ENCODE measurements at places on chromosomes 2 and 18.

GRCh38 chr2:36797324-36798070 is 101.0 kb downstream of the VIT start:
- no peak for DNase-seq

DNA sequence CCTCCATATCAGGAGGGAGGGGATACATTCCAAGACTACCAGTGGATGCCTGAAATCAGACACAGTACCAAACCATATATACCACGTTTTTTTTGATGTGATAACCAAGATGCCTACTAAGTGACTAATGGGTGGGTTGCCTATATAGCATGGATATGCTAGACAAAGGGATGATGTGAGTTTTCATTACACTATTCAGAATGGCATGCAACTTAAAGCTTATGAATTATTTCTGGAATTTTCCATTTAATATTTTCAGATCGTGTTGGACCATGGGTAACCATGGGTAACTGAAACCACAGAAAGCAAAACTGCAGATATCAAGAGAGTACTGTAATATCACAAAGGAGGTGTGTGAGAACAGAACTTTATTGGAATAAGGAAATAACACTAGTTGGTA is 39.6 kb upstream of the CRACDL start:
- no peak for DNase-seq

GRCh38 chr2:42796427-42797248 is 4.3 kb upstream of the HAAO start:
- no peak for DNase-seq

DNA sequence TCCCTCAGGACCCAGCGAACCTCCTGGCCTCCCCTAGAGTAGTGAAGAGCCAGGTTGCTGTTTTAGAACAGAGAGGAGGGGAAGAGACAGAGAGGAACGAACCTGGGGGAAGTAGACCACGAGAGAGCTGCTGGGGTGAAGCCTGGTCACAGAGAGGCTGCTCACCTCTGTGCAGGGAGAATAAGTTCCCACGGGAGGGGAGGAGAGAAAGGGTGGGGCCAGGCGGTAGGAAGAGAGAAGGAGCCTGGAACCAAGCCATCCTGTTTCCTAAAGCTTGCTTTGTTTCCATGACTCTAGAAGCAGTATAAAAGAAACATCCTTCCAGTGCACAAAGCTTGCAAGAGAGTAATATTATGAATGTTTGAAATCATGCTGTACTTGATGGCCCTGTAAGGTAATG is 147.9 kb downstream of the MYT1L start:
- DNase-seq = no peak

DNA sequence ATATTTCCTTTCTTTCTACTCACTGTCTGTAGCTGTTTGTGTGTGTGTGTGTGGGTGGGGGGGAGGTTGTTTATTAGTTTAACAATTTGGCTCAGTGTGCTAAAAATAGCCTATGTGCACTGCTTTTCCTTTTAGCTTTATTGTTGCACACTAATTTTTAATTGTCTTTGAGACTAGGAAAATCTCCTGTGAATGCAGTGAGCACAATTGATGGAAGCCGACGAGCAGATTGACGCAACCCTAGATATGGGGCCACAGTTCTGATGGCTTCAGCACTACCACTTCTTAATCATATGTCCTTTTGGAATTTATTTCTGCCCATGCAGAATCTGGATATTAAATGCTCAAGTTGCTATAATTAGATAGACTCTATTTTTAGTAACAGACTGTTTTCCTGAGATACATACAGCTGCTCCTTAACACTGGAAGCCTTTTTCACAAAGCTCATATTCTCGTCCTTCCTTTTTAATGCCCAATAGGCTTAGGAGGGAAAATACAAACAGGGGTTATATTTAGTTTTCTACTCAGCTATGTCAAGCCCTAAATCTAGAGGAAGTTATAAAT is 109.1 kb downstream of the IRS1 start:
- DNase-seq = no peak

DNA sequence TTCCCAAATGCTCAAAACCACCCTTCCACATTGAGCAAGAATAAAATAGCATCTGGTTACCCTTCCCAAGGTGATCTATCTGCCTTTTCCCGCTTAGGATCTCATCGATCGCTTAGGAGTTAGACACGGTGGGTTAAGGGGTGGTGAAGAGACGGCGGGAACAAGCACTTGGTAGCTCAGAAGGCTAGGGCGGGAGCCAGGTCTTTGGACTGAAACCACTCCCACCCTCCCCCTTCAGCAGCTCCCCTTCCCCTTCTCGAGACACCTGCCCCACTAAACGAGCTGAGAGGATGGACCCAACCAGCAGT is 513 bp downstream of the THOC1 start:
- DNase-seq = no peak

GRCh38 chr2:46258937-46259776 is 38.0 kb upstream of the EPAS1 start:
- DNase-seq = no peak

- no peak for DNase-seq
Observed at GRCh38 chr2:151775057-151775740, 40.9 kb upstream of the NEB start.

GRCh38 chr18:52701219-52701935 is 361.4 kb downstream of the DCC start:
- DNase-seq = no peak

DNA sequence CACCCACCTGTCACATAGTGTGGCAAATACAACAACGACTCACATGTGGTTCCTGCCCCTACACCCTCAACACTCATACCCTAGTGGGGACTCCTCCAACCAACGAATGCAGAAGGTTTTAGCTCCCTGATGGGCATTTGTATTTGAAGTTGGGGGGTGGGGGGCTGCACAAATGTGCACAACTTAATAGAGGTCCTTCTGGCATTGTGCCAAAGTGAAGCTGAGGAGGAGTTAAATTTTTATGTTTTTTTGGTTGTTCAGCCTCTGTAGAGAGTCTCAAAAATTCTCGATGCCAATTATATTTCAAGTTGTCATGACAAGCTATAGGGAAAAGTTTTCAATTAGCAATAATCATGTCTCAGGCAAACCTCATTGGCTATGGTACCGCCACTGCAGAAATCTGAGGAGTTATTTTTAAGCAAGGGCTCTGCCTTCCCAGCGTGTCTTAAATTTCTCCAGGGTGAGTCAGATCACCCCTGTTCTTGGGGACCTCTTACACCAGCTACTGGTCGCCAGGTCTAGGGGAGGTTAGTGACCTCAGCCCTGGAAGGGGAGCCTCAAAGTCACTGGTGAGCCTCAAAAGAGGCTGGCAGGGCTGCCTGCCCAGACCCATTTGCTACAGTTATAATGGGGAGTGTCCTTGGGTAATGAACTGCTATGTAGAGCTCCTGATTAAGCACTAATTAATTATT is 102.7 kb upstream of the TAF1B start:
- no peak for DNase-seq

DNA sequence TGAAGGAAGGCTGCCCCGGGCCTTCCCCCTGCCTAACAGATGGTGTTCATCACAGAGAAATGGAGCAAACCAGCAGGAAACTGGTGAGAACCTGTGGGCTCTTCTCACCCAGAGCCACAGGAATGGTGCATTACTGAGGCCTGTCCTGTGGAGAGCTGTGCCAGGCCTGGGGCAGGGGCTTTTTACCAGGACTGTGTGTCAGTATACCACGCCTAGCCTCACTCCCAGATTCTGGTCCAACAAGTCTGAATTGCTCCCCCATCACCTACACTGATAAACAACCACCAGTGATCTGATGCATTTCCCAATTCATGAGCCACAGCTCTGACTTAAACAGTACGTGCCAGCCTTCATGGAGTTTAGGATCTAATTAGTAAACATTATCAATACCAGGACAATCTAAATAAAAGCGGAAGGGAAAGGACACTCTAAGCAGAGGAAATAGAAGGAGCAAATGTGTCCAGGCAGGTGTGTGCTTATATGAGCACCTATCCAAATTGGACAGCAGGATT is 8.9 kb upstream of the DGUOK start:
- DNase-seq = no peak

- DNase-seq = no peak
Observed at GRCh38 chr2:240494194-240494793, 58.8 kb downstream of the GPC1 start.

DNA sequence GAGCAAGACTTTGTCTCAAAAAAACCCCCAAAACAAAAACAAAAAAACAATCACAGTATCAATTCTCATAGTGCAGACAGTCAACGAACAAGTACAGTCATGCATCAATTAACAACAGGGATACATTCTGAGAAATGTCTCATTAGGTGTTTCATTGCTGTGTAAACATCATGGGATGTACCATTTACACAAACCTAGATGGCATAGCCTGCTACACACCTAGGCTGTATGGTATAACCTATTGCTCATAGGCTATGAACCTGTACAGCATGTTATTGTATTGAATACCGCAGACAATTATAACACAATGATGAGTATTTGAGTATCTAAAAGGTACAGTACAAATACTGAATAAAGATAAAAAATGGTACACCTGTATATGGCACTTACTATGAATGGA is 67.8 kb upstream of the LMAN1 start:
- no peak for DNase-seq

GRCh38 chr2:109409321-109410038 is 204.3 kb downstream of the SEPTIN10 start:
- DNase-seq = no peak

- DNase-seq = no peak
Observed at GRCh38 chr2:11129598-11130449, 25.4 kb upstream of the SLC66A3 start.

DNA sequence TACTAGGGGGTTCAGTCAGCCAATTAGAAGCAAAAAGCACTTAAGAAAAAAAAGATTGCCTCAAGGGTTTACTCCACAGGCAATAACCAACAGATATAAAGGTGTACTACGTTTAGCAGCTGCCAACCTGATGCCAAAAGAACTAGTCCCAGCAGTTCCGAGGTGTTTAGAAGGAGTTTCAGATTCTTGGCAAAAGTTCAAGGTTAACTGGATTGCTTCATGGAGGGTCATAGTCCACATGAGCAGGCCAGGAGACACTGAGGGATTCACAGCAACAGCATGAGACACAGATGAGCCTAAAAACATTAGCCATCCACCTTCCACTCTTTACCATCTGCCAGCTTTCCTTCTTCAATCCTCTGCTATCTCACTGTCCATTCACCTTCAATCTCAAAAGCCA is 4.9 kb upstream of the DNAH7 start:
- DNase-seq = no peak

DNA sequence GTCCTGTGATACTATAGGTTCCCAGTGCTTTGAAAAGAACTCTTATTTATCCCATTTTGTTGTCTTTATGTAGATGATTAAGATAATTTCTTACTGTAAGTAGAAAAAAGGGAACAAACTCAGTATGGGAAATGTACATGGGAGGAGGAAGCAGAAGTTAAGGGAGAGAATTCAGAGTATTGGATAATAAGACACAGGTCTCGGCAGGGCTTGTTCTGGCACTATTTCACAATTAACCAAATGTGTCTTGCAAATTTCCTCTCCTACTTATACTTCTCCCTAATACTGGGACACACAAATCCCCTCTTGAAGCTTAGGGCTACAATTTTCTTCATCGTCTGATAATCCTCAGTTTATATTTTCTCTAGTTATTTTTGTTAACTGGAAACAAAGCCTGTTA is 744.0 kb downstream of the ADCYAP1 start:
- DNase-seq = no peak

DNA sequence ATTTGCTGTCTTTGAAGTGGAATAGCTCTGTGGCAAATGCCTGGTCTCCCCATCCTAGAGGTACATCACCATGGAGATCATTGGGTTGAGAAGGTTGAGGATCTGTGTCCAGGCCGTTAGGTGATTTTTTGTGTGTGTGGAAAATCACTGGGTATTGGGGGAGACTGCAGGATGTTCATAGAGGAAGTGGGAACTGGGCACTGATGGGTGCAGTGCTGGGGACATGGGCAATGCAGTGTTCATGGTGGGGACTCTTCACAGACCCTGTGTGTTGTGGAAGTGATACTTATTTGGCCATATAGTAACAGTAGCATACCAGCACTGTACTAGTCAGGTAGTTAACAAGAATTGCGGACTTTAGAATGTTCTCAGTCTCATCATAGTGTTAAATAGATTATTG is 34.9 kb downstream of the ATP9B start:
- no peak for DNase-seq

DNA sequence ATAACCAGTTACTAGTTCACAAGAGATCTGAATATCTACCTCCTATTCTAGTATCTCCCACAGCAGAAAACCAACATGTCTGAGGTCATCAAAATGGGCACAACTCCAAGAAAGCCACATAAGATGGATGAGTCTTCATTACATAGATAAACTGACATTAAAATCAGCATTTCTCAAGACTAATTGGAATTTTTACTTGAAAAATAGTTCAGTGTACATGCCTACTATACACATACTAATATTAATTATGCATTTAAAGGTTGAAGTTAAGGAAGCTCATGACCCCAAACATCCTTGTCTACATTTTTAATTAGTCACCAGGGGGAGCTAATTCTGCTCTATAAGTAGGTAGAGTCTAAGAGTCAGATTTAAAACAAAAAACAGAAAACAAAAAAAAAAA is 41.9 kb downstream of the ZNF521 start:
- DNase-seq = peak; percentile 24

DNA sequence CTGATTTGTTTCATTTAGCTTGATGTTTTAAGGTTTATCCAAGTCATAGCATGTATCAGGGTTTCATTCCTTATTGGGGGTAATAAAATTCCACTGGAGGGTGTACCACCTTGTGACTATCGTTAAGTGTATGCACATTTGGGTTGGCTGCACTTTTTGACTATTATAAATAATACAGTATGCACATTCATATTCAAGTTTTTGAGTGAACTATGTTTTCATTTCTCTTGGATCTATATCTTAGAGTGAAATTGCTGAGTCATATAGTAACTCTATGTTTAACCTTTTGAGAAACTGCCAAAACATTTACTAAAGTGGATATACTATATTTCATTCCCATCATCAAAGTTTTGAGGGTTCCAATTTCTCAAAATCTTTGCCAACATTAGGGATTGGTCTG is 952.7 kb downstream of the TDRD15 start:
- no peak for DNase-seq

GRCh38 chr2:204251998-204252376 is 293.3 kb upstream of the PARD3B start:
- DNase-seq = no peak

- DNase-seq = no peak
Observed at GRCh38 chr2:170029551-170029950, 148.4 kb upstream of the MYO3B start.

GRCh38 chr2:17388798-17389197 is 129.4 kb downstream of the RAD51AP2 start:
- no peak for DNase-seq

DNA sequence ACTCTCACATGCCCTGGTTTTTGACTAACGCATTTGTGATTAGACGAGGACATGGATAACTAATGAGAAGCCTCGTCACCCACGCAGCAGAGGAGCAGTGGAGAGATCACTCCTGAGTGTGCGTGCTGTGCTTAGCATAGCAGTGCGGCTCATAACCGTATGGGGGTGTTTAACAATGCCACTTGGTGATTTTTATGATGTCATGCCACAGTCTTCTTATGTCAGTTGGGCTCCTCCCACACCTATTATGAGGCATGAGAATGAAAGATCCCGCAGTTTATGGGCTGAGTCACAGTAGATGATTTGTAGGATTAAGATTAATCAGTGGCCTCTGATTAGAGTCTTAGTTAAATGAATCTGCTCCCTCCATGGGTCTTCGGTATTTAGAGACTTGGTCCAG is 2.5 kb upstream of the SMIM21 start:
- no peak for DNase-seq

- DNase-seq = no peak
Observed at GRCh38 chr2:100064165-100064564, 78.2 kb downstream of the AFF3 start.

Measured in fibroblast of gingiva (primary cell).